ENCODE measurements at places on chromosomes 4 and X. TPM values are rescaled to one million over a fixed set of nuclear protein-coding genes. Genes with fewer than 3 reads are reported as not detected.

- no peak for DNase-seq
Observed at GRCh38 chr4:48300004-48300403, 30.4 kb upstream of the TEC start.

DNA sequence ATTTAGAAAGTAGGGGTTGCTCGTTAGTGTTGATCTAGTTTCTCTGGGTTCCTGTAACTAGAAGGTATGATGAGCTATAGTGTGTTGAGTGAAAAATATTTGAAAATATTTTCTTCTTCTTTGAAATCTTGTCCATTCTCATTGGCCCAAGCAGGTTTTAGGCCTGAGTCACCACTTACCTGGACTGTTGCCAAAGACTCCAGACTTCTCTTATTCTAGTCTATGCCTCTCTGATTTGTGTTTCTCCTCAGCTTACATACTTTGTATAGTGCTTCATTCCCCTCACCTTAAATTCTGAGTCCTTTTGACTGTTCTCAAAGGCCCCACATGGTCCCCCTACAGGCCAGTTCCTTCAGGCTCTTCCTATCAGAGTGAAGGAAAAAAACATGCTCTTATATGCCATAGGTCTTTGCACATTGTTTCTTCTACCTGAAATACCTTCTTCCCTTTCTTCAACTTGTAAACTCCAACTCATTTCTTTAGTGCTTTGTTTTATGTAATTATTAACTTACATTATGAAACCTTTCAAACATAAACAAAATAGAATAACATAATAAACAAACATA lies 258.2 kb downstream of the PPP1R2C start:
- no peak for DNase-seq

- DNase-seq: no peak
Observed at GRCh38 chr4:26937139-26937538, 76.5 kb downstream of the STIM2 start.

The MAGEA6 gene
- not detected for total RNA-seq

The PPP1R2C gene
- not detected for total RNA-seq

GRCh38 chr4:177574446-177574845 lies 132.2 kb upstream of the AGA start:
- DNase-seq: no peak

The CC2D2A gene
- 10.9 TPM for total RNA-seq

DNA sequence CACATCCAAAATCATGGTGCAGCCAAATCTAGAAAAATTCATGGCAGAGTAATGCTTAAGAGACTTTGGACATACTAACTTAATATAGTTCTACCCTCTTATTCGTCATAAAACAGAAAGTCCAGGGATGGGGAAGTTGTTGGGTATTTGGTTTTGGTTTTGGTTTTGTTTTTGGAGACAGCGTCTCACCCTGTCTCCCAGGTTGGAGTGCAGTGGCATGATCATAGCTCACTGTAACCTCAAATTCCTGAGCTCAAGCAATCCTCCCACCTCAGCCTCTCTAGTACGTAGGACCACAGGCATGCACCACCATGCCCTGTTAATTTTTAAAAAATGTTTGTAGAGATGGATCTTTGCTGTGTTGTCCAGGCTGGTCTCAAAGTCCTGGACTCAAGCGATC lies 271.8 kb upstream of the TENM3 start:
- no peak for DNase-seq

DNA sequence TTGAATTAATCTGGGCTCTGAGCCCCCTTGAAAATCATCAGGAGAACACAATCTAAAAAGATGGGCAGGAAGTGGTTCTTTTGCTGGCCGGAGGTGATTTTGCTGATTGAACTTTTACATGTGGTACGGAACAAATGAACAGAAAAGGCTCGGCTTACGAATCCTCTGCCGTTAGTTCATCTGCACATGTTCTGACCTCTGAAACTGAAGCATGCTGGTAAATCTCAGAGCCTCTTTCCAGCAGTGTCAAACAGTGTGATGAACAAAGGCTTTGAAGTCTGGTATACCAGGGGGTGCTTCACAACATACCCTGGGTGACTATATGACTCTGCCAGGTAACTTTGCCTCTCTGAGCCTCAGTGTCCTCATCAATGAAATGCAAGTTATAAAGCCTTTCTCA lies 194.2 kb upstream of the C1QTNF7 start:
- no peak for DNase-seq

The WAS gene
- total RNA-seq: 24.1 TPM

The KCND1 gene
- 5.4 TPM for total RNA-seq

The UCHL1 gene
- total RNA-seq: 15.3 TPM

DNA sequence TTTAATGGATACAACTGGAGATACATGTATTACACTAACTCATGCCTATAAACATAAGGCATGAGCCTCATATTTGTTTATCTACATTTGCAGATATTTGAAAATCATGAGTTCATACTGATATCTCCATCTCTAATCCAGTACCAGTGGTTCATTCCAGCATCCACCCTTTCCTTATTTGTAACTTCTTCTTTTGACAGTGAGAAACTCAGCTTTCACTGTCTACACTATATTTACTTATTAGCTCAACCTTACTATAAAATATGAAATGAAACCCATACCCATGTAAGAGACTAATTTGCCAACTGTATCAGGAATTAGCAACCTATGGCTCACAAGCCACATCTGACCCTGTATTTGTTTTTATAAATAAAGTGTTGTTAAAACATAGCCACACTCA lies 161.9 kb upstream of the GPRIN3 start:
- DNase-seq: no peak

The NDST3 gene
- total RNA-seq: not detected

DNA sequence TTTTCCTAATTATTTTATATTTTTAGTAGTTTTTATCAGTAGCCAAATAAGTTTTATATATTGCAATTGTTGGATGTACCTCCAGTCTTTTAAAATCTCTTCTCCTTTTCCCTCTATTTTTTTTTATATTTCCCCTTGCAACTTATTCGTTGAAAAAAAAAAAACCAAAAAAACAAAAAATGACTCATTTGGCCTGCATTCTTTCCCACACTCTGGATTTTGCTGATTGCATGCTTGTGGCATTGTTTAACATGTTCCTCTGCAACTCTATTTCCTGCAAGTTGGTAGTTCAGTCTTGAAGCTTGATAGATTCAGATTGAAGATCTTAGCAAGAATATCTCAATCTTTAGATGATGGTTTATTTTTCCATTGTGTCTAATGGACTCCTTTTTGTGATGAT lies 260.6 kb upstream of the BOD1L1 start:
- no peak for DNase-seq

The PDLIM3 gene
- 43.7 TPM for total RNA-seq

The LIMCH1 gene
- 29.4 TPM for total RNA-seq

- no peak for DNase-seq
Observed at GRCh38 chr4:51942833-51943215, 77.3 kb downstream of the LRRC66 start.

DNA sequence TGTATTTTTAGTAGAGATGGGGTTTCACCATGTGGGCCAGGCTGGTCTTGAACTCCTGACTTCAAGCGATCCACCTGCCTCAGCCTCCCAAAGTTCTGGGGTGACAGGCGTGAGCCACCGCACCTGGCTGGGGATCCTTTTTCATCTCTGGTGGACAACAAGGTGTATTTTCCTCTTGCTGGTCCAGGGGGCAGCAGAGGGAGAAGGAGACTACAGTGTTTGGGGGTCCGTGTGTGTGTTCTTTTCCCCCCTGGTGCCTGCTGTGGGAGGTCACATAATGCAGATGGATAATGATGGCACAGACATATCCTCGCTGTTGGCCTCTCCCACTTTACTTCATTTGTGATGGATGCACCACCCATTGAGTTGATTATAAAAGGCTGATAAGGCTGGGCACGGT lies 39.0 kb upstream of the CD99 start:
- no peak for DNase-seq

The JAKMIP1 gene
- not detected for total RNA-seq

- DNase-seq: no peak
Observed at GRCh38 chrX:45747905-45748304, 547.2 kb upstream of the DIPK2B start.

The IL2RG gene
- 18.4 TPM for total RNA-seq

DNA sequence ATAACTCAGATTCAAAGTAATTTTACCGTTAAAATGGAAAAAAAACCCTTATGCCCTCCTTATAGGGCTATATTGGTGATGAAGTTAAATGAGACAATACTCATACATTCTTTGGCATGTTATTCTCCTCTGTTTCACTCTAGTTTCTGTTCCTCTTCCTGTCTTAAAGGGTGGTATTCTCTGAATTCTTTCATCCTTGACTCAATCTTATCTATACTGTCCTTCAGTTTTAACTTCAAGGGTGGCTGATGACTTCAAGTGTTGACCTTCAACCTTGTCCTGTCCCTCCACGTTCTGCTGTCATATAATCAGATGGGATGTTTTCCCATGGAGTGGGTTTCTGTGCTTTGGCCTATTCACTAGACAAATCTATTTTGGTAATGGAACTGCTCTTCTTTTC lies 44.0 kb downstream of the ZNF518B start:
- DNase-seq: no peak

- DNase-seq: no peak
Observed at GRCh38 chrX:108126661-108127060, 35.1 kb downstream of the ATG4A start.

DNA sequence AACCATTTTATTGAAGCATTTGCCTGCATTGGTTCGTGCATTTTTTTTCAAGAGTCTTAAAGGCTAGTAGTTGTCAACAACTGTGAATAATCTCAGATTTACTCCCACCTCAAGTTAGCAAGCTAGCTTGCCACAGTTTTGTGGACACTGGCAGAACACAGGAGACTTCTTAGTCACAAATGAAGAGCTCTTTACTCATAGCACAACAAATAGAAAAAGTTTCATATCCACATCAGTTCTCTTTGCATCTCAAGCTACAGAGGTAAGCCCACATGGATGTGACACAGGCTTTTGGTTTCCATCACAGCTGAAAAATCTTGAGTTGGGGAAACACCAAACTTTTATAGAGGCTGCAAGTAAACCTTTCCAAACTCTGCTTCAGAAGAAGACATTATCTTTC lies 2315.7 kb upstream of the TENM3 start:
- DNase-seq: no peak

The FHIP1A gene
- total RNA-seq: 0.32 TPM

The DAPP1 gene
- total RNA-seq: 6.1 TPM

GRCh38 chrX:47499293-47499692 lies 16.3 kb upstream of the ZNF41 start:
- DNase-seq: no peak

The VSIG4 gene
- 755 TPM for total RNA-seq

DNA sequence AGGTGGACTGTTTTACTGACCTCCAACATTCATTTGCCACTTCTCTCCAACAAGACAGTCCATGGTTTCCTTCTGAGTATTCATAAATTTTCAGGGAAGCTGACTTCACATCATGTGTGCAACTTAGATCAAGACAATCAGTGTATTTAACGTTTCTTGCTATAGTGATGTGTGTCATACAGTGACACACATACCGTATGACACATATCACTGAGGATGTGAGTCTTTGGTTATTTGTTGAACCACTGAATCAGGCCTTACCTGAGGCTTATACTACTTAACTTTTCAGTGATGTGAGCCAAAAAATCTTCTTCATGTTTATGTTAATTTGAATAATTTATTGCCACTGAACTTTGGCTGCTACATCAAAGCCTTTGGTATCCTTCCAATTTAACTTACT lies 166.8 kb downstream of the BMPR1B start:
- no peak for DNase-seq

DNA sequence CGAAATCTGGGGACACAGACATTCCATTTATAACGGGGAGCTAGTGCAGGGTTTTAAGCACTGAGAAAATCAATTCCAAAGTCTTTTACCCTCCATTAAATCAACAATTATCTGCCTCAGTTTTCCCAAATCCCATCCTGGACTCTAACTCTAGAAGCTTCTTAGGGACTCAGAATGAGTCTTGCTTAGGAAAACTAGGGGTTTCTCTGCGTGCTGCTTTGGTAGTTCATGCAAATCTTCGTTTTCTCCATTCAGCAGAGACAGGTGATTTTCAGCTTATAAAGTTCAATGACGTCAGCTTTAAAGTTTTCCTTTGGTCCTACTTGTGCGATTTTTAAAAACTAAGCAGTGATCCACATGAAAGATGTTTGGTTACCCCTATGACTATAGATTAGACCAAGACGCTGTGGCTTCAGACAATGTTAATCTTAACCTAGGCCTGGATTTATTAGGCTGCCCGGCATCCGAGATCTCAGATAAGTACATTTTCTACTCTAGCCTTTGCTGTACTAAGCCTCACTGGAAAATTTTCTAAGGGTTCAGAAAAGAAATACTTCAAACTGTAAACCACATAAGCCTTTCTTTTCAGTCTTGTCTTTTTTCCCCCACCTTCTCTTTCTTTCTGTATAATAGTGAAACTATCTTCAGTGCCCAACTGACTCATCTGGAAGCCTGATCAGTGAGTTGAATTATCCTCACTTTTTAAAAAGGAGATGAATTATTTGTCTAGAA lies 121.4 kb upstream of the GATB start:
- DNase-seq: no peak

DNA sequence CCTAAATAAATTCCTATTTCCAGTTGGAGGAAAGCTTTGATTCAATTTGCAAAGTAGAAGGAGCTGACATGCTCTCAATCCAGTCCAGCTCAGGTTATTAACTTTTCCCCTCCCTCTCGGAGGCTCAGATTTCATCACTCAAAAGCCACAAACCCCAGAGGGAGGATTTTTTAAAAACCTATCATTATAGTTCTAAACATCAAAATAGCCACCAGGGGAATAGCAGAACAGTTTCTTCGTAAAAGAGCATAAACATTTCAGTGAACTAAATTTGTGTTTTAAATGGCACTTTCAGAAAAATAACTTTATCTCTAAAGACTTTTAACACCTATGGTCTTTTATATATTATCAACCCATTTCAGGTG lies 8.8 kb downstream of the GPRIN3 start:
- no peak for DNase-seq

DNA sequence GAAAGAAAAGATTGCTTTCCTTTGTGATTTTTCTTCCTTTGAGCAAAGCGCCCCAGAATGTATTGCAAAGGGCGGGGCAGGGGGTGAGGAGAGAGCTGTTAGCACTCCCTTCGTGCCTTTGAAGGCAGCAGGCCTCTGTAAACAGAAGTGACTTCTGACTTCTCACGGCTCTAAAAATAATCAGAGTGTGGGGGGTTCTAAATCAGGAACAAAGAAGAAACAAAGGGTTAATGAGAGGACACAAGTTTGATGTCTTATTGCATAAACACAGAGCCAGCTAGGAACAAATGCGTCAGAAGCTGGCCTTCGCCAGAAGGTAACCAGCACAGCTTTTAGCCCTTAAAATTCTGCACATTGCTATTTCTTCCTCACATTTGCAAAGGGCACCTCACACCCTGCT lies 626.2 kb downstream of the MID1IP1 start:
- DNase-seq: no peak

All from omental fat pad (tissue), 4 donors.